ENCODE measurements at places on chromosomes 3 and 15. TPM values are rescaled to one million over a fixed set of nuclear protein-coding genes. Genes with fewer than 3 reads are reported as not detected.

SLCO2A1 gene
- 7.4 TPM for total RNA-seq

UROC1 gene
- 112 TPM for total RNA-seq

KBTBD13 gene
- total RNA-seq: not detected

PCLAF gene
- 3.1 TPM for total RNA-seq

DNA sequence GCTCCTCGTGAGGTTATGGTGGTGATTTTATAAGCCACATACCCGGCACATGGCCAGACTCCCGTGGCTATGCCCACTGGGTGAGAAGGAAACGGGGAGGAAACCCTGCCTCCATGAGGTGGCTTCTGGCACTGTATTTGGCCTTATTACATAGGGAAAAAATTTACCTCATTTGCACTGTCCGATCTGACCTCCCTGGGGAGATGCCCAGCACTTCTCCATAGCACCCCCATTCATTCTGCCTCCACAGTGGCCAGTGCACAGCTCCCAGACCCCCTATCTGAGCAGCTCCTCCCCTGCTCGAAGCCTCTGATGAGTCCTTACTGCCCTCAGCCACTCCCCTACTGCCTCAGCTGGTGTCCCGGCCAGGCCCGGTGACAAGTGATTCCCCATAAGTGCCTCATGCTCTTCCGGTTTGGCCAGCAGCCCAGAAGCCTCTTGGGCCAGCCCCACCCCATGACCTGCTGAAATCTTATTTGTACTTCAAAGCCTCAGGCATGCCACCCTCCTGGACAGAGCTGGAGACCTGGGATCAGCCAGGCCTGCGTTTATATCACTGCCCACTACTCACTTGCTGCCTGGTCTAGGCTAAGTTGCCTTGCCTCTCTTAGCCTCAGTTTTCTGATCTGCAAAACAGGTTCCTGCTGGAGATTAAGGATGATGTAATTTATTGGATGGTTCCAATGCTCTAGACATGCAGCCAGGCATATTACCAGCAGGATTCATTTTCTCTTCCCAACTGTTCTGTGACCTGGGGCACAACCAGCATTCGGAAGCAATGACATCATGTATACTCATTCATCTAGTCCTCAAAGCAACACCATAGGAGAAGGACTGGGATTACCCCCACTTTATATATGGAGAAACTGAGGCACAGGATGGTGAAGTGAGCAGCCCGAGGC is 30.6 kb upstream of the SLC6A6 start:
- peak; percentile 56 for DNase-seq

DNA sequence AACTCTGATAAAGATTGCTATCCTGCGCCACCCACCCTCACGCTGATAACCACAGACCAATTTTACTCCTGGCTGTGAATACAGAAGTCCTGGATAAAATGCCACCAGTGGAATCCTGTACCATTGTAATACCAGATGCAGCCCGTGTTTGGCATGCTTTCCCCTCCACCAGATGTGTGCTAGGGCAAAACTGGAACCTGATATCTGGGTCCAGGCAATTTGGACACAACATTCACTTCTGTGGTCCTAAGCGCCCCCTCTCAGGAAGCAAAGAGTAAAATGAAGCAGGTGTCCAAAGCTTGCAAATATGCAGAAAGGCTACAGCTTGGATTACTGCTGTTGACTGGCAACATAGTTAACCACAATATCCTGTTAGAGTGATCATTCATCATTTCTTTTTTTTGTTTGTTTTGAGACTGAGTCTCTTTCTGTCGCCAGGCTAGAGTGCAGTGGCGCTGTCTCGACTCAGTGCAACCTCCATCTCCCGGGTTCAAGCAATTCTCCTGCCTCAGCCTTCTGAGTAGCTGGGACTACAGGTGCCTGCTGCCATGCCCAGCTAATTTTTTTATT is 32.8 kb downstream of the LOXL1 start:
- no peak for DNase-seq

DNA sequence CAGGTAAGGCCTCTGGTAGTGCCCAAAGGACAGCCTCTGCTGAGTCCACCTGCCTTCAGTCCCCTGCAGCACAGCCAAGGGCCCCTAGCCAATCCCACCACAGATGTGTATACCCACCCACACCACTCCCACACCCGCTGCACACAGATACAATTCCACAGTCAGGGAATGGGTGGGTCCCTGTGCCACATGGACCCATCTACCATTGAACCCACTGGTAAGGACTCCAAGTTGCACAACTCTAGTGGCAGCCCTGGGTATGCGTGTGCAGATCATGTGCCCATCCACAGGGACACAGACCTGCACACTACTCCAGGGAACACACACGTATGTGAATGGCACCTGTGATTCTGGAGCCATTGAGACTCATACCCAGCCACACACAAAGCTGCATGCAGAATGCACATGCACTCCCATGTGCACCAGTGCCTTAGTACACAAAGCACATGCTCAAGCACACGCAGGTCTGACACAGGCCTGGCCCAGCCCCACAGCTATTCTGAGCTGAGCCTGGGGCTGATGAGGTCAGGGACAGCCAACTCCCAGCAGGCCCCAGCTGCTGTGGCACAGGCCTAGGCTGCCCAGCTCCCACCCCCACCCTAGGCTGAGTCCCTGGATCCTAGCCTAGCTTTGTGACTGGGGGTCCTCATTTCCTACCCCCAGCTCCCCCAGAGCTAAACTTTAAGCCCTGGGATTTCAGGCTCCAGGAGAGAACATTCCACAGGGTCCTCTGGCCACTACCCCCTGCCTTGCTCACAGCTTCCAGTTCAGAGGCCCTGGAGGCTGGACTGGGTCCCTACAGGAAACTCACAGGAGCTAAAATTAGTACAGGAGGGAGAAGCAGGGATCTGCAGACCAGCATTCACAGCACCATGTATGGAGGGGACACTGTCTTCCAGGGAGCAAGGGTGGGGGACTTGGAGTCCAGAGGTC is 2.7 kb upstream of the ALS2CL start:
- no peak for DNase-seq

GRCh38 chr15:81751256-81751655 is 294.6 kb downstream of the MEX3B start:
- no peak for DNase-seq

- no peak for DNase-seq
These were observed 65.4 kb downstream of the USF3 start for GRCh38 chr3:113630956-113631542.

DNA sequence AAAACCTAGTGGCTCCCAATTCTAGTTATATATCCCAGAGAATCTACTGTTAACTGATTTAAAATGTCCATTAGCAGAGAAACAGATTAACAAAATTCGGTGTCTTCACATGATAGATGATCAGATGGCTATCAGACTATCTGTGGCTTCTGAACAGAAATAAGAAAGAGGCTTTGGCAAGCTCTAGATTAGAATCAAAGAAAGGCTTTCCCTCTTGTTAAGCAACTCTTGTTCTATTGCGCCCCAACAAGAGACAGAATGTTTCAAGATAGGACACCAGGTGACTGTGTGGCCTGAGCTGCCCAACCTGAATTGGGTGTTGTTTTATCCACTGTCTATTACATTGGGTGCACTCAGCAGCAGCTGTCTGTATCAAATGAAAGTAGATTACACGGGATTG is 483.7 kb downstream of the FHIT start:
- DNase-seq: no peak

- no peak for DNase-seq
These were observed 76.6 kb upstream of the CFAP20DC start for GRCh38 chr3:59126446-59126845.
